ENCODE measurements at places on chromosomes 7 and 10.

DNA sequence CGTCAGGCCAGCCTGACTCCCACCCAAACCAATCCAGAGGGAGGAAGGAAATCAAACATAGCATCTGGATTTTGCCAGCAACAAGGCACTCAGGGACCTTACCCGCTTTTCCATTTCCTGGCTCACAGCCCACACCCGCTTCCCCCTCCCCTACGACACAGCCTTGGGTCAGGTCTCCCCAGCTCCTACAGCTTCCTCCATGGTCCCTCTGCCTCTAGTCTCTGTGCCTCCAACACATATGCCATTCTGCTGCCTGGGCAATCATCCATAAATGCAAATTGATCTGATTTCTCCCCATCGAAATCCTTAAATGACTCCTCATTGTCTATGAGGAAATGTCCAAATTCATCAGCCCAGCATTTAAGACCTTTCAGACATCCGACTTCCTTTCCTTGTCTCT is 53.2 kb upstream of the CUX1 start:
- DNase-seq, result no peak

DNA sequence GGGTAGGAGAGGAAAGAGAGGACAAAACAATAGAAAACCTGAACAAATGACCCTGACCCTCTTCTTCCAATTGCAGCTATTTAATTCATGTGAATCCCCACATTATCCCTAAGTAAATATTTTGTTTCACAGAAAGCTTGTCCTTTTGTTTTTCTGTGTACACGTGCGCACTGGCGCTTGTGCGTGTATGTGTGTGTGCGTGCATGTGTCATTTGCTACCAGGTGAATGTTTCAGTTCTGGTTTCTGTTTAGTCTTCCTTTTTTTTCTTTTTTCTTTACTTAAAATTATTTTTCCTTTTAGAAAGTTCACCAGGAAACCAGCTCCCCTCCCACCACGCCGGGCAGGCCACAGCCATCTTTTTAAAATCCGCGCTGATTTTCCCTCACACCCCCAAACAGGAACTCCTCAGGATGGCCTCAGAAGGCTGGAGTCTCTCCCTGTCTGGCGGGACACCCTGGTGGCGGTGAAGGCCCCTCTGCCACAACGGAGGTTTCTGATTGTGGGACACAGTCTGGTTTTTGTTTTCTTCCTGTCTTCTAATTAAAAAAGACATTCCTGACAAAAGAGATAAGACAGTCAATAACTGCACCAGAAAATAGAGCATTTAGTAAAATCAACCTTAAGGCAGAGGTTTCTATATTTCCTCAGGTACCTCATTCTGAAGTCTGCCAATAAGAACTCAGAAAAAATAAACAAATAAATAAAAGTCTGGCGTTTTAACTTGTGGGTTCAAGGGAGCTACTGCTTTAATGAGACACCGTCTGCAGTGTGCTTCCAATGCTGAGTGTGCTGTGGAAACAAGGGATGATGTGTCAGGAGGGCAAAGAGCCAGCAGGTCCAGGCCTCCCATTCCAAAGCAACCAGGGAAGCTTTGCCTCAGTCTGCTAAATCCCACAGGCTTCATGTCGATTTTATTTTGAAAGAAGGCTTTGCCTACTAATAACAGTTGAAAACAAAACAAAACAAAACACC is 17.4 kb downstream of the IRF5 start:
- no peak for DNase-seq

DNA sequence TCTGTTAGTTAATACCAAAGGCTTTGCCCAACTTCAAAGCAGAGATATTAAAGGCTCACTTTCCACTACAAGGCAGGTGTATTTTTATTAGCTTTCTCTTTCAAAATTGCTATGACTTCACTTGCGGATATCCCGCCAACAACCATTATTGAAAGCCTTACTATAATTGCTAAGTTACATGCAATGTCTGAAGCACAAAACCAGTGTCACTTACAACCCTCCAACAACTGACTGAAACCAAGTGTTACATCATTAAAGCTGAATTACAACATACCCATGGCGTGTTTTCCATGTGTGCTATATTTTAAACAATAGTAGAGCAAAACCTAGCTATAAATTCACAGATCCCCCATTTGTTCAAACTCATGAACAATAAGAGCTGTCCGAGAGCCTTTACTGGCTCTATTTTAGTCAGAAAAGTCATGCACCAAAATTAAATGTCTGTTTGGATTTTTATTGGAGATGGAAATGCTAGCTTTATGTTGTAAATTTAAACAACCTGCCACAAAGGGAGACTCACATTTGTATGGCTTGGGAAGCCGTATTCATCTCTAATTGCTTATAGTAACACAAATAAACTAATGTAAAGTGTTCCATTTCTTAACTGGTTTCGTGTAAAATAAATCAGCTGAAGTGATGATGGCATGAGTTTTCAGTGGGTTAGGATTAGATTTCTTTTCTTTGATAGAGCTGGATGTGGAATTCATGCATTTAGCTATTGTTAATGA is 227.1 kb downstream of the AGMO start:
- DNase-seq, result no peak

- no peak for DNase-seq
These were observed 101.9 kb downstream of the WDR37 start for GRCh38 chr10:1158066-1158465.

- no peak for DNase-seq
These were observed 50.6 kb upstream of the TES start for GRCh38 chr7:116159711-116160110.

- DNase-seq, result no peak
These were observed 23.9 kb downstream of the PYROXD2 start for GRCh38 chr10:98391065-98391464.

- DNase-seq, result no peak
These were observed 55.6 kb downstream of the GALNT11 start for GRCh38 chr7:152081088-152081487.

GRCh38 chr7:108421720-108422331 is 34.4 kb downstream of the NRCAM start:
- DNase-seq, result no peak

GRCh38 chr10:78512205-78512550 is 478.5 kb downstream of the RPS24 start:
- no peak for DNase-seq

DNA sequence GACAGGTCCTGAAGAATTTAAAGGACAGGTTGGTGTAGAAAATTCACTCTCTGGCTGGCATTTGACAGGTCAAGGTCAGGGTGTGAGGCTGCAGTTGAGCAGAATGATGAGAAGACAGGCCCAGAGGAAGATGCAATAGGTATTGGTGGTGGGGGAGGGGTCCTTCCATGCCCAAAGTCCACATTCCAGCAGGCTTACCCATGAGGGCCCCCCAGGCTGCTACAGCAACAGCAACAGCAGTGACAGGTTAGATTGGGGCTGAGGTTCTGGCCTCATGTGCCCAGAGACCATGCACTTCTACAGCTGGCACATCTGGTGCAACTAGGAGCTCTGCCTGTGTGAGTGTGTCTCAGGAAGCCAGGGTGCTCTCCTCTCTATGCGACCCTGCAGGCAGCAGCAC is 223.5 kb upstream of the GHITM start:
- no peak for DNase-seq

- no peak for DNase-seq
These were observed 287.3 kb upstream of the SP4 start for GRCh38 chr7:21140622-21141021.

DNA sequence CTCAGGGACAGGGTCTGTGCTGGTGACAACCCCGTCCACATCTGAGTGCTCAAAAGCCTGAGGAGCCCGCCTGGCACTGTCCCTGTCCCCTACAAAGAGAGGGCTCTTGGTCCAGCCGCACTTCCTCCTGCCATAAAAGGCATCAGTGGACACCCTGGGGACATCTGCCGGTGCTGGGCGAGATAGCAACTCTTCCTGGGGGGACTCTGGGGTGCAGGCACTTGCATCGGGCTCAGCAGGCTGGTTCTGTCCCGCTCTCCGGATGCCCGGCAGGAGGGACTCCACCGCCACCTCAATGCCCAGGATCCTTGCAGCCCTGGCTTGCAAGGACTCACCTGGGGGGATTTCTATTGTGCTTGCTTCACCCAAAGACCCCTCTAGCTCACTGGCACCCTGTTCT is 32.8 kb downstream of the JCAD start:
- no peak for DNase-seq

GRCh38 chr7:154937837-154938236 is 65.1 kb downstream of the PAXIP1 start:
- no peak for DNase-seq

DNA sequence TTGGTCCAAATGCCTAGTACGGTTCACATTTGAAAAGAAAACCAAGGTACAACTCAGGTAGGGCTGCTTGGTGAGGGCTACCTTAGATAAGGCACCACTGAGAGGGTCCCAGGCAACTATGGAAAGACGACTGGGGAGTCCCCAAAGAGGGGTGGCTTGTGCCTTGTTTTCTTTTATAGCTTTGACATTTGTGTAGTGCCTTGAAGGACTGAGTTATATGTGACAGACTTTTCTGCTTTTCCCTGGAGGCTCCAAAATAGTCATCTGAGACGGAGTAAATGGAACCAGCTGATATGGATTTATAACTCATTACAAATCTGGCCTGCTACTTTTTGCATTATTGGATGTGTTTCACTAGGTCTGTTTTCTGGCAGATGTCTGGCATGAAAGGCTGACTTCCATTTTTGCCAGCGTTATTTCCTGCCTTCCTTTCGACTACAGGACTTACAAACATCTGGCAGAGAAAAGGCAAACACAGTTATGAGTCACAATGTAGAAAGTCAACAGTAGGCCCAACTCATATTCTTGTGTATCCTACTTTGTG is 88.2 kb upstream of the IMMP2L start:
- no peak for DNase-seq

GRCh38 chr7:41038211-41038610 is 664.7 kb downstream of the INHBA start:
- DNase-seq, result no peak
